ENCODE measurements at places on chromosomes 13 and 19.

DNA sequence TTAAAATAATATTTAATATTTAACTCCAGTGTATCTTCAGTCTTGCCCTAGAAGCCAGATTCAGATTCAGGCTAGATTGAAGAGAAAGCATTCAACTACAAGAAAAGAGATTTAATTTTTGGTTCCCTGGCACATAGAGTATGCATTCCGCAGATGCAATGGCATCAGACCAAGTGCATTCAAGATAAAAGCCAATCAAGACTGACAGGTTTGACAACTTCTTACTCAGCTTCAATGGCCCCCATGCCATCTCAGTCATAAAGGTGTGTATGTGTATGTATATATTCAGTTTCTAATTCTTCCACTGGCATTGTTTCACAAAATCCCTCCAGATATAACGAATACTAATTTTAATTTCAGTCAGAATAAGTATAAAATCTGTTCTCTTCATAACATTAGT, 650.8 kb upstream of the GPC6 start:
- no peak for DNase-seq

- DNase-seq = no peak
Observed at GRCh38 chr13:95367309-95367843, 66.1 kb upstream of the ABCC4 start.

GRCh38 chr19:51064534-51065220, at the start of gene KLK13:
TSS of gene KLK13 (minus strand) at chr19:51065092. CDS start at chr19:51065067, 25 bp downstream.
- no peak for DNase-seq

DNA sequence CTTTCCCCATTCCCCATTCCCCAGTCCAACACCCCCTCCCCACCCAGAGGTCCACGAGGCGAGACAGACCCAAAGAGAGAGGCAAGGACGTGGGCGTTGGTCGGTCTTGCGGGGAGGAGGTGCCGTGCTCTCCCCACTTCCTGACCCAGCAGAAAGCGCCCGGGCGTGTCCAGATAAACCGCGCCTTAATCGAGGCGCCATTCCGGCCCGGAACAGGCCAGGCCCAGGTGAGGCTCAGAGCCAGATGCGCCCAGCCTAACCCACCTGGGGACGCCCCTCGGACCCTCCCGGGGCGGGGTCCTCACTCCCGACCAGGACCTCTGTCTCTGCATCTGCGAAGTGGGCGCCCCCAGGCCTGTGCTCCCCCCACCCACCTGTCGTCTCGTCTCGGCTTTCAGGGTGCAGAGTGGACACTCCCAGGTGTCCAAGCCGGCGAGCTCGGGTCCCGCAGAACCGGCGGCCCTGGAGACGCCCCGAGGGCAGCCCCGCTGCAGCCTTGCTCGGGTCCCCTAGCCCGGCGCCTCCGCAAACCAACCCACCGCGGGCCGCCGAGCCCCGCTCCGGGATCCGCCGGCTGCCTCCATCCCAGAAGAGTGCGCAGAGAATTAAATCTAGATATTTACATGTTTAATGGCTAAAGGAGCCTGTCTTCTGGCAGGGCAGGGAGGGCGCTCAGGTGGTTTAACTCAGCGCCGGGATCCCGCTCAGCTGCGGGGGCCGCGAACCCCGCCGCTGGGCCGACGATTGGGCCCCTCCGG, 5.0 kb upstream of the ONECUT3 start:
- no peak for DNase-seq

DNA sequence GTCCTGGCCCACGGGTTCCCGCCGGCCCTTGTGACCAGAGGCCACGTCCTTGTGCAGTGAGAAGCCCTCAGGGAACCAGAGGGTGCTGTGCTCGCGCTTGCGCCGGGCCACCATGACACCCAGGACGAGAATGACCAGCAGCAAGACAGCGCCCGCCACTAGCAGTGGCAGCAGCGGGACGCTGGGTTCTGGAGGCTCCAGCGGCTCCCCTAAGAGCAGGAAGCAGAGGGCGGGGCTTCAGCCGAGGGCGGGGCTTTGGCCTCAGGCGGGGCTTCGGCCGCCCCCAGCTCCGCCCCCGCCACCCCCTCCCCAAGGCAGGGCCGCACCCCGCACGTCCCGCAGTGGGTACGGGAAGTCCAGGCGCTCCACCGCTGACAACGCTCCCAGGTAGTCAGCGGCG, 30.4 kb downstream of the NOTCH3 start:
- no peak for DNase-seq

GRCh38 chr13:20222553-20222952, 9.6 kb downstream of the GJB6 start:
- DNase-seq = no peak

DNA sequence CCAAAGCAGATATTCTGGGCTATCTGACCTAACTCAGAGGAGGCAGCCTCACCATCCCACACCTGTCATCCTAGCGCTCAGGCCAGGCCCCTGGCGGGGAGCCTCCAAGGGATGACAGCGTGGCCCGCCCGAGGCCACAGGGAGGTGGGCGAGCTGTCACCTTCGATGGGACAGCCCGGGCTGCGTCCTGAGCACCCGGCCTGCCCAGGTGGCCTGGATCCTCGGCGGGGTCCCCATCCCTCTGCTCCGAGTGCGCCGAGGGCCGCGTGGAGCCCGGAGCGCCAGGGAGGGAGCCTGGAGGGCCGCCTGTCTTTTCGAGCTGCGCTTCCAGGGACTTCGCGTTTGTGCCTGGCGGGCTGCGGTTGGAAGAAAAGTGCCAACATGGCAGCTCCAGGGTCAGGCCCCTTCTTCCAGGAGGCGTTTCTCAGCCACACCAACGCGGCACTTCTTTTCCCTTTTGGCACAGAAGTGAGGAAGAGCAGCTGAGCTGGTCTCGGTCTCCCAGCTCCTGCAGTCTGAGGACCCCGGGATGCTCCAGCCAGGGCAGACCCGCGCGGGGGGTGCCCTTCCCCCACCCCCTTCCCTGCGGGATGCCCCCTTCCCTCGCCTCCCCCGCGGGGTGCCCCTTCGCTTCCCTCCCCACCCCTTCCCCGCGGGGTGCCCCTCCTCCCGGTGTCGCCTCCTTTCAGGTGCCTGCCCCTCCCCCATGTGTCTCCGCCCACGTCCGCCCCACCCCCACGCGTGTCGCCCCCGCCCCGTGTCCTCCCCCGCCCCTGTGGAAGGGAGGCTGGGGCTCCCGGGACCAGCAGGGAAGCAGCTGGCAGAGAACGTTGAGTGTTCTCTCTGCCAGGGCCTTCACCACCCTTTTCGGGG, 42.3 kb downstream of the GJA3 start:
- DNase-seq = peak; percentile 46

DNA sequence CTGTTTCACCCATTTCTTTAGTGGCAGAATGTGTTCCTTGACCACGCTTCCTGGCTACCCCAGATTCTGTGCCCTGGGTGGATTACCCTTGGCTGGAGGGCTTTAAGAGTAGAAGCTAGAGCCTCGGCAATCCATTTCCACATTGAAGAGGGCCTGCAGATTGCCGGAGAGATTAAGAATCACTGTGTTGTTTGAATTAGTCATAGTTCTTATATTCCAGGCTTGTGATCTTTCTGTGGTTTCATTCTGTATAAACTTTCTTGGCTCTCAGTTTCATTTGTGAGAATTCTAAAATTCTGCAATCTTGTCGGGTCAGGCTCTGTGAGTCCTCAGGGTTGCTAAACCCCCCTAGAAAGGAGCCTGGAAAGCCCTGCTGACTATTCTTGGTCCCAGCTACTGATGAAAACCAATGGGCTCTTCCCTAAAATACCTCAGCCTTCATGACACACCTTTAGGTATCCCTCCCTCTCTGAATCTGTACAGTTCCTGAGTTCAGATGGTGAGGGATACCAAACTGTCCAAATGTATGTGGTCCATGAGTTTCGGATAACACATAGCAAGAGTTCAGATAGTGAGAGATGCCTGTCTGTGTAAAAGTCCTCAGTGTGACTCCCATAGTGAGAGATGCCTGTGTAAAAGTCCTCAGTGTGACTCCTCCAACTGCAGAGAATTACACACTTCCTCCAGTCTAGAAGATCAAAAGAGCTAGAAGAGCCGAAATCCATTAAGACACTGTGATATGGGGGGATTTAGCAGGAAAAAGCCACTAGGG, 4.3 kb downstream of the PHF11 start:
- no peak for DNase-seq

DNA sequence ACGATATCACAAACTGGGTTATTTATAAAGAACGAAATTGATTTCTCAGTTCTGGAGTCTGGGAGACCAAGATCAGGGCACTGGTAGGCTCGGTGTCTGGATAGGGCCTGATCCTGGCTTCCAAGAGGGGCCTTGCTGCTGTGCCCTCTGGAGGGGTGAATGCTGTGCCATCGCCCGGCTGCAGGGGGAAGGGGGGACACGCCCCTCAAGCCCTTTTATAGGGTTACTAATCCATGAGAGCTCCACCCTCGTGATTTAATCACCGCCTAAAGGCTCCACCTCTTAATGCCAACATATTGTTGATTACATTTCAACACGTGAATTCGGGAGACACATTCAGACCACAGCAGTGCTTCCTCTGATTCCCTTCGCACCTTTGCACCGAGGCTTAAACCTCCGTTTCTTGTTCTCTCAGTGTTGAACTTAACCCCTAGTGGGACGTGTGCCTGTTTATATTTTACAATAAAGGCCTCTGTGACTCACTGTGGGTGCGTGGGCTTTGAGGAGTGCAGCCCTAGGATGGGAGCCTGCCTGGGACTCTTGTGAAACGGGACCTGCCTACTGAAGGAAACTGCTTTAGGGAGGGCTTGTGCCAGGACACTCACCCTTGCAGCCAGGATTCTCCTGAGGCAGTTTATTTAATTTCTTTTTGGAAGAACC, 52.4 kb upstream of the SPATA13 start:
- no peak for DNase-seq

GRCh38 chr13:93320942-93321341, 94.3 kb downstream of the GPC6 start:
- DNase-seq = no peak

DNA sequence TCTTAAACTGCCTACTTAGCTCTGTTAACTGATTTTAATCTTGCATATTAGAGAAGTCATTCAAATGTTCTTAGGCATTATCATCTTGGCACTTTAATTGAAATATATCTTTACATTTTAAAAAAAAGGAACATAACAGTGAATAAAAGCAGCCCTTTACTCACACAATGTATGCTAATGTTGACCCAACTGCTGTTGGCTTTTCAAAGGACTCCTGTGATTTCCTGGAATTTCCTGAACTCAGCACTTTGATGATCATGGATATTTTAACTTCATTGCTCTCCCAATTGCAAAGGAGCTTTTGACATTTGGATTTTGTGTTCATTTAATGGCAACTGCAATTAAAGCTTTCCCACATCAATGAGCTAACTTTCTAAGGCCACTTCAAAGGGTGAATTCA, 1230.3 kb downstream of the DIAPH3 start:
- no peak for DNase-seq

DNA sequence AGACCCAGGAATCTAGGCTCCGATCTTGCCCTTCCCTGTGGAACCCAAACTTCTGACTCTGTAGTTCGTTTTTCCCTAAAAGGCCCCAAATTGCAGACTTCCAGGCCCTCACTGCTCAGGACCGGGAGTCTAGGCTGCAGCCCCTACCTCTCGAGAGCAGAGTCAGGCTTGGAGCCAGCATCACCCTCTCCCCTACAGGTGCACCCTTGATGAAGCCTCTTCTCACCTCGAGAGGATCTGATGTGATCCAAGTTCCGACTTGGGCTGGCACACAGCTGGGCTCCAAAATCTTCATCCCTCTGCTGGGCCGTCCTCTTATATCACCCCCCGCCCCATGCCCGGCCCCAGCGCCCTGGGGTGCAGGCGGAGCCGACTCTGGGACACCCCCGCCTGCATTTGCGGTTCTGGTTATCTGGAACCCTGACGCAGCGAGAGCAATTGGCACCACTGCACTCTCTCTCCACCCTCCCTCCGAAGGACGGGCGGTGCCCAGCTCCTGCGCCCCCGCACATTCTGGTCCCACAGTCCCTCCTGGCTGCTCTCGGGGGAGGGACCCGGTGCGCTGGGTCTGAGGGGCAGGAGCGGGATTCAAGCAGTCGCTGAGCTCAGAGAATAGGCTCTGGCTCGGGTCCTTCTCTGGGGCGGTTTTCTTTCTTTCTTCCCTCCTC, at the start of gene KLK7:
Gene KLK7, minus strand, starts transcription at position 293 of the 668 bp plus-strand sequence. CDS start 1,518 bp downstream, outside the sequence.
- no peak for DNase-seq

- no peak for DNase-seq
Observed at GRCh38 chr13:113095146-113096051, 10.2 kb upstream of the F7 start.

GRCh38 chr13:99819967-99820366, 151.6 kb downstream of the ZIC5 start:
- DNase-seq = no peak

- DNase-seq = no peak
Observed at GRCh38 chr13:33691980-33692379, 126.0 kb upstream of the RFC3 start.

GRCh38 chr13:112733661-112734379, 44.0 kb downstream of the ATP11A start:
- no peak for DNase-seq

DNA sequence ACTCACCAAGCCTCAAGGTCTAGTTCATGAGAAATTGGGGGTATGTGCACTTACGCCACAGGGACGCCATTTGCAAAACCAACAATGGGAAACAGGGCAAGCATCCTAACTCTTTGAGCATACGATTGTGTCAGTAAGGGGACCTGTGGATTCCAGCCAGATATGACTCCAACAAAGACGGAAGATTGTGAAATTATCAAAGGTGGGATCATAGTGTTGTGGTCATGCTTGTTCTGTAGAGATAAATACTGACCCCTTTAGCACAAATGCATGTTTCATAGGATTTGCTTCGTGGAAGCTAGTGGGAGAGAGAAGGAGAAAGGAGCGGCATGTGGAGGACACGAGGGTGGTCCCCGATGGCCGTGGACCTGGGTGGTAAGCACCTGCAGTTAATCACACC, 37.8 kb downstream of the GATAD2A start:
- DNase-seq = no peak

- no peak for DNase-seq
Observed at GRCh38 chr19:52273301-52273700, 3.9 kb downstream of the ZNF766 start.

DNA sequence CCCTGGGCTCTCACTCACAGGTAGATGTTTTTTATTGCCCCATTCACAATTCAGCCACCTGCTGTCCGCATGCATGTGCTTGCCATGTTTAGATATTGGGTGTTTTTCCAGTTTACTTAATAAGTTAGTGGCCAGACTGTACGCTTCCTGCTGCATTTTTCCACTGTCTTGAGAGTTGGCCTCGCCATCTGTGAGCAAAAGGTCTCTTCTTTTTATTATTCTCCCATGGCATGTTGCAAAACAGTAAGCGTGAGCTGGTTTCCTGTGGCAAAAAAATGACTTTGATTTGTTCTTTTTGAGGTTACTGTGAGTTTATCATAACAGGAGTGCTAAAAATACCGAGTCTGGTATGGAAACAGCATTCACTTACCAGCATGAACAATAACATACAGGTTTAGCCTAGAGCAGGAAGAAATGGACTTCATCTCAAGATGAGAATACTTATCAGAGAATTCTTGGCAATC, 46.0 kb downstream of the SAE1 start:
- DNase-seq = peak; percentile 10

GRCh38 chr19:16144216-16144581, 714 bp downstream of the HSH2D start:
- DNase-seq = no peak

- DNase-seq = no peak
Observed at GRCh38 chr13:29801737-29802305, 48.6 kb downstream of the UBL3 start.

GRCh38 chr13:81988567-81988966, 1647.6 kb upstream of the SPRY2 start:
- no peak for DNase-seq

- no peak for DNase-seq
Observed at GRCh38 chr19:39254531-39255345, 6.1 kb upstream of the IFNL4 start.

- DNase-seq = no peak
Observed at GRCh38 chr19:9528757-9529336, 9.6 kb downstream of the ZNF426 start.
